Activated T-helper 17 cell treated with anti-CD3 and anti-CD28 coated beads, Interleukin-2, amount 50 U/mL, for 72 hours (primary cell): ENCODE measurements at places on chromosomes 11 and 22.
A peak's percentile ranks its signal among the peaks of the same experiment; 100 is the strongest.

GRCh38 chr11:45945397-45945999, 23.0 kb downstream of the LARGE2 start:
- H3K27ac ChIP-seq: no peak overlapping the region
- peaks cover 97% of the 10 kb centered on the region for H3K36me3 ChIP-seq
- no peak for ATAC-seq
- H3K4me1 ChIP-seq: peaks cover 6% of the 10 kb centered on the region

GRCh38 chr11:20037396-20038153, 122.7 kb downstream of the DBX1 start:
- H3K27ac ChIP-seq: no peak overlapping the region
- no peak overlapping the region for H3K4me3 ChIP-seq
- ATAC-seq: peak; percentile 76
- H3K27me3 ChIP-seq: peaks cover 7% of the 10 kb centered on the region

DNA sequence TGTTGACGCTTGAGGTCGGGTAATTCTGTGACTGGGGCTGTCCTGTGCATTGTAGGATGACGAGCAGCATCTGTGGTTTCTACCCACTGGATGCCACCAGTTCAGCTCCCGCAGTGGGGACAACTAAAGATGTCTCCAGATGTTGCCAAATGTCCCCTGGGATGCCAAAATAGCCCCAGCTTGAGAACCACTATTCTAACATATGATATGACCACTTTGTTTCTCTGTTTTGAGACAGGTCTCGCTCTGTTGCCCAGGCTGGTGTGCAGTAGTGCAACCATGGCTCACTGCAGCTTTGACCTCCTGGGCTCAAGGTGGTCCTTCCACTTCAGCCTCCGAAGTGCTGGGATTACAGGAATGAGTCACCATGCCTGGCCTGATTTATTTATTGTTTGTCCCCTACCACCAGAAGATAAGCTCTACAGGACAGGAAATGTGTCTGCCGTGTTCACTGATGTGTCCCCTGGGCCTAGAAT, 4.4 kb upstream of the MEN1 start:
- H3K27me3 ChIP-seq: no peaks in the 10 kb centered on the region
- H3K27ac ChIP-seq: no peak overlapping the region
- H3K4me1 ChIP-seq: no peaks in the 10 kb centered on the region
- ATAC-seq: no peak
- no peaks in the 10 kb centered on the region for H3K36me3 ChIP-seq
- no peak overlapping the region for H3K4me3 ChIP-seq

DNA sequence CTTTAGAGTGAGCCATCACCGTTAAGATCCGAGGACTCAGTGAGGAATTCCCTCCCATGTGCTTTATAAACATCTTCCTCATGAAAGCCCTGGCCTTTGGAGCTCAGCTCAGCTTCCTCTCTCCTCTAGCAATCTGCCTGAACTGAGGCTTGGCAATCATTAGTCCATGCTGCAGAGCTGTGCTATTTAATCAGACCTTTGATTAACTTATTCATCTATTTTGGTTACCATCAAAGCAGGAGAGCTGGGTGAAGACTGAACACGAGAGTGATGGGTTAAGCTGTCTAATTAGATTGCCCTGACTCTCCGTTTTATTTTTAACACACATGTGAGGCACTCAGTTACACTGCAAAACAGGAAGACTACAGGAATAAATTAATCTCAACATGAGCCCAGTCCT, 351.3 kb downstream of the LARGE1 start:
- no peak overlapping the region for H3K4me3 ChIP-seq
- no peaks in the 10 kb centered on the region for H3K27me3 ChIP-seq
- H3K4me1 ChIP-seq: peaks cover 5% of the 10 kb centered on the region
- no peaks in the 10 kb centered on the region for H3K36me3 ChIP-seq
- ATAC-seq: no peak

- H3K4me1 ChIP-seq: no peaks in the 10 kb centered on the region
- no peaks in the 10 kb centered on the region for H3K36me3 ChIP-seq
- H3K4me3 ChIP-seq: no peak overlapping the region
- peaks cover 9% of the 10 kb centered on the region for H3K27me3 ChIP-seq
- H3K27ac ChIP-seq: no peak overlapping the region
These were observed 3.3 kb downstream of the KDELR3 start for GRCh38 chr22:38471237-38471636.

DNA sequence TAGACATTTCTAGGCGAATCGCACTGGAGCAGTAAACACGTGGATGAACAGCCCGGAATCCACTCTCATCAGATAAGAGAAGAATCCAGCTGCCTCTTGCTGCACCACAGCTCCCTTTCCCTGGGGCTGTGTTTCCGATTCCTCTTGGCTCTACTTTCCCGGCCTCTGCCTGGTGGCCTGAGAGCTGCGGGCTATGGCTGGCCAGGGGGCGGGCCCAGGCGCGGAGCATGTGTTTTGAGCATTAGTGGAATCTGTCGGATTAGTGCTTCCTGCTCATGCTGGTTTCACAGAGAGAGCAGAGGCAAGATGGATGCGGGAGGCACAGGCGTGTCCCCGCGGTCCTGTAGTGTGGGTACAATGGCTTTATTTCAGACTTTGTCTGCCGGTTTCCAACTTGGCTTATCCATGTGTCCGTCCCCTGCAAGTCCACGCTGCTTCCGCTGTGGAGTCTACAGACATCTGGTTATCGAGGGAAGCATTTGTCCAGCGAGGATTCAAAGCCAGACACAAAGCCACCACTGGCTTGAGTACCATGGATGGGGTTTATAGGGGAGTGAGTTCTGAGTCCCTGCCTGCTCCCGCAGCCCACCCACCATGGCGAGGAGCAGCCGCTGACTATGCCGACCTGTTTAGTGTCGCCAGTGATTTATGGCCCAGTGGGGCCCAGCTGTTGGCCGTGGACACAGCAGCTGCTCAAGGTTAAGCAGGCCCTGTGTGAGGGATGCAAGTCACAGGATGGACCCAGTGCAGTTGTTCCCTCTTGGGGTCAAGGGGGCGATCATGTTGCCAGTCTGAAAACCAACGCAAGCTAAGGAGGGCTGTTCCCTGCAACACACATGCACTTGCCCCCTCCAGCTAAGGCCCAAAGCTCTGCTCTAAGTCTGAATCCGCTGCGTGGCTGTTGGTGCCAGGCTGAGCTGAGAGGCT, 43.3 kb upstream of the EP300 start:
- H3K27ac ChIP-seq: no peak overlapping the region
- no peak overlapping the region for H3K4me3 ChIP-seq
- ATAC-seq: no peak

GRCh38 chr11:82239498-82239897, 494.2 kb downstream of the FAM181B start:
- no peaks in the 10 kb centered on the region for H3K27me3 ChIP-seq
- ATAC-seq: no peak

DNA sequence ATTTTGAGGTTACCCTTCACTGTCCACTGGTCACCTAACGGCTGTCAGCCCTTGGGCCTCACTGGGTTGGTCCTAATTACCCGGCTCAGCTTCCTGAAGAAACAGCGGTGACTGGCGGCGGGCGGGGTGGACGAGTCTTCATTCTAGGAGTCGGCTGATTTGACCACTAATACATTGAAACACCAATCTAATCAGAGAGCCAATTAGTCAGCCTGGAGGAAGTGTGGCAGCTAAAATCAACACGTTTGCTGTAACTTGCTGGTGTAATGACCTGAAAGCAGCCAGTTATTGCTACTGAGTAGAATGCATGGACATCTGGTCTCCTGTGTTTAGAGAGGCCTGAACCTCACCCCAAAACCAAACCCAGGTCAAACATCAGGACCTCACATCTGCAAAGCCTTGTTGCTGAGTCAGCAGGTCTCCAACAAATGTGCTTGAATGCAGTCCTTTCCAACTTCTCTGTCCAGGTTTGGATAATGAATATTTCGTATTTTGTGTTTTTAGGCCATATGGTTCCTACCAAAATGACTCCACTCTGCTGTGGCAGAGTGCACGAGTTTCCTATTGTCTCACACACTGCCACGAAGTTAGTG, 496.4 kb downstream of the BRD1 start:
- H3K27ac ChIP-seq: no peak overlapping the region
- no peaks in the 10 kb centered on the region for H3K4me1 ChIP-seq
- H3K36me3 ChIP-seq: no peaks in the 10 kb centered on the region
- H3K4me3 ChIP-seq: no peak overlapping the region

DNA sequence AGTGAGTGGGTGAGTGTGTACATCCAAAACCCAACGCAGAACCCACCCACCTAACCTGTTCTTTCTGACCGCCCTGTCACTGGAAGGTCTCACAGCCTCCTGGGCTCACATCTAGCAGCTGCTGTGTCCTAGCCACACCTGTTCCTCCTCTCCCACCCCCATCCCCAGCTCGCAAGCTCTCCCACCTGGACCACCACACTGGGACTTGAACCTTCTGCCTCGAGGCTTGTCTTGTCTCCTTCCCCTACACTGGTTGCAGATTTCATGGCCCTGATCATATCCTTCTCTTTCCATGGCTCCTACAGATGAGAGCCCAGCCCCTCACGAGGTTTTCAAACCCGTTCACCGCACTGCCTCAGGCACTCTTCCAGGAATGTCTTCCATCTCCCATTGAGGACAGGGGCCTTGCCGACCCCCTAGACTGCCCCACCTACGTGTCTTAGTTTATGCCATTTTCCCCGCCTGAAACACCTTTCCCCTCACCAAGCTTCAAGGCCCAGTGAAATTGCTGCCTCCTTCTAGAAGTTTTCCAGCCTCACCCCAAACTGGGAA, 6.7 kb downstream of the IFITM10 start:
- H3K4me1 ChIP-seq: peaks cover 4% of the 10 kb centered on the region
- peaks cover 4% of the 10 kb centered on the region for H3K27me3 ChIP-seq
- no peak for ATAC-seq

DNA sequence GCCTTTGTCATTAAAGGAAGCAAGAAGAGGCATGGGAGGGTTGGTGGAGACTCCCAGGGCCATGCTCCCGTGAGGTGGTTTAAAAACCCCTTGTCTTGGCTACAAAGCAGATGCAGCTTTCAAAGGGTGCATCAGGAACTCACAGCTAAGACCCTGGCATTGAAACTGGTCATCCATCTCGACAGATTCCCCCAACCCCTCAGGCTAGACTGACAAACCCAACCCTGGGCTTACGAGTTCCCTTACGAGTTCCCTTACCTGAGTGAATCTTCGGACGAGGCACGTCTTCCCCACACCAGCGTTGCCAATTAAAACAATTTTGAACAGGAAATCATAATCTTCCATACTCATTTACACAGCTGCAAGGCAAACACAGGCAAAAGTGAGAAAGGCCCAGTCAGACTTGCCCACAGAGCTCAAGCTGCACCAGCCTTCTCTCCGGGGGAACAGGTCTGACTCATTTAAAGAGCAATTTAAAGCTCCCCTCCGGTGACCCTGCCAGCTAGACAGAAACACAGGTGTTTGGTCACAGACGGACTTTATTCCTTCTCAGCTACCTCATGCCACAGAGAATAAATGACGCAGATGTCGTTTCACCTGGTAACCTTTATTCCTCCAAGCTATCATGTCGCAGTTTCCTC, 74.6 kb downstream of the RAB30 start:
- peaks cover 9% of the 10 kb centered on the region for H3K36me3 ChIP-seq
- no peak overlapping the region for H3K27ac ChIP-seq
- H3K27me3 ChIP-seq: no peaks in the 10 kb centered on the region
- H3K4me1 ChIP-seq: peaks cover 33% of the 10 kb centered on the region

- no peak overlapping the region for H3K4me3 ChIP-seq
- H3K27me3 ChIP-seq: peaks cover 8% of the 10 kb centered on the region
These were observed 9.1 kb upstream of the OR10D3 start for GRCh38 chr11:124174001-124174583.

DNA sequence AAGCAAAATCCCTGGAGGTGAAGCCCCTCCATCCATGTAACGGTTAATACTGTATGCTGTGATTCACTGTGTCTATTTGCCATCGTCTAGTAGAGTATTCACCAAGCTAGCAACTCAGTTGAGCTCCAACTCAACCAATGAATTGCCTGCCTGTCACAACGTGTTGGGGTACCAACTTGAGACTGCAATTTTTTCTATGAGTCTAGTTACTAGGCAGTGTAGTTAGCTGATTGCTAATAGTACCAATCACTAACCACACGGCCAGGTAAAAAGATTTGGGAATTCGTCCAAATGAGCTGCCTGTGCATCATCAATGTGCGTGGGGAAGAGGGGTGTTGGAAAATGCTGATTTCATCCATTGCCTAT, 1.0 kb upstream of the BTG4 start:
- H3K27ac ChIP-seq: no peak overlapping the region
- ATAC-seq: peak; percentile 16
- peaks cover 45% of the 10 kb centered on the region for H3K27me3 ChIP-seq
- H3K4me1 ChIP-seq: no peaks in the 10 kb centered on the region
- peak overlapping the region; percentile 32 for H3K4me3 ChIP-seq

DNA sequence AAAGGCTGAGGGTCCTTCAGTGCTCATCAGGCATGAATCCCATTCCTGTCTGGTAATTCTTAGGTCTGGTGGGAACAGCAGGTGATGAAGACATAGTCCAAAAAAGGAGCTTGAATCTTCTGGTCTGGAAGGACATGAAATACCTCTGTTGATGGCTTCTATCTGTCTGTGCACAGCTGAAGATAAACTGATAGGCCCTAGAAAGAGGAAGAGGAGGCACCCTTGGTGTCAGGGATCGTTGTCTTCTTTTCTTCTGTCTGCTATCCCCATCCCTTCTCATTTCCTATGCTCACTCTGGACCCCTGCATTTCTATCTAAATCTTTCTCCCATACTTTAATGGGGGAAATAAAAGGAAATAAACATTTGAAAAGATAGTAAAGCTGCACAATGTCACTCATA, 9.4 kb downstream of the AGBL2 start:
- H3K4me3 ChIP-seq: no peak overlapping the region
- ATAC-seq: no peak
- H3K27ac ChIP-seq: no peak overlapping the region
- H3K36me3 ChIP-seq: no peaks in the 10 kb centered on the region
- no peaks in the 10 kb centered on the region for H3K27me3 ChIP-seq

GRCh38 chr11:70296681-70297080, 26.2 kb downstream of the PPFIA1 start:
- ATAC-seq: no peak
- peaks cover 63% of the 10 kb centered on the region for H3K36me3 ChIP-seq
- H3K4me3 ChIP-seq: no peak overlapping the region
- H3K27ac ChIP-seq: peak overlapping the region; percentile 66
- H3K27me3 ChIP-seq: no peaks in the 10 kb centered on the region

GRCh38 chr11:95524314-95525036, 265.1 kb downstream of the FAM76B start:
- H3K27ac ChIP-seq: no peak overlapping the region
- H3K27me3 ChIP-seq: no peaks in the 10 kb centered on the region
- ATAC-seq: no peak
- H3K4me3 ChIP-seq: no peak overlapping the region
- H3K36me3 ChIP-seq: no peaks in the 10 kb centered on the region
- H3K4me1 ChIP-seq: no peaks in the 10 kb centered on the region

GRCh38 chr11:83819931-83820549, 533.9 kb upstream of the CCDC90B start:
- H3K27ac ChIP-seq: no peak overlapping the region
- no peaks in the 10 kb centered on the region for H3K27me3 ChIP-seq
- no peaks in the 10 kb centered on the region for H3K36me3 ChIP-seq
- no peak for ATAC-seq
- H3K4me3 ChIP-seq: no peak overlapping the region

- no peaks in the 10 kb centered on the region for H3K4me1 ChIP-seq
- H3K36me3 ChIP-seq: no peaks in the 10 kb centered on the region
- no peak for ATAC-seq
- H3K27ac ChIP-seq: no peak overlapping the region
- peaks cover 12% of the 10 kb centered on the region for H3K27me3 ChIP-seq
These were observed 159.4 kb downstream of the MPPED1 start for GRCh38 chr22:43571181-43571580.
